Stimulated activated CD4-positive, alpha-beta T cell treated with anti-CD3 and anti-CD28 coated beads, Interleukin-15, amount 100 ng/mL, for 48 hours (primary cell): ENCODE measurements at places on chromosomes 4 and X.

- no peak for DNase-seq
Measured at GRCh38 chr4:172601195-172601594, 567.4 kb upstream of the GALNT7 start.

- DNase-seq: no peak
Measured at GRCh38 chr4:23033796-23034195, 341.1 kb downstream of the GBA3 start.

GRCh38 chrX:2863646-2864045 lies 34.9 kb downstream of the GYG2 start:
- no peak for DNase-seq

DNA sequence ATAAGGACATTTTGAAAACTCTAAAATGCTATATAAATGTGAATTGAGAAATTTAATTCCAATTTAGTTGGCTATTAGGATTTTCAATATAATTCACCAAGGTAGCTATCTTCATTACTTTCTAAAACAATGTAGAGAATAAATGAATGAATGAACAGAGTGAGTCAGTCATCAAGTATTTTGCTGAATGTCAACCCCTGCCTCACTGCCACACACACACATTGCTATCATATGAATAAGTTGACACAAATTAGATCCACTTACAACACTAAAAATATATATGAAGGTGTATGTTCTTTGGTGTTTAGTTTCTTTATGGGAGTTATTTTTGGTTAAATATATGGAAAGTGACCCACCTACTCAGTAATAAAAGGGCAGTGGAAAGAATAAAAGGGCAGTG lies 141.4 kb upstream of the SMIM10 start:
- DNase-seq: no peak

DNA sequence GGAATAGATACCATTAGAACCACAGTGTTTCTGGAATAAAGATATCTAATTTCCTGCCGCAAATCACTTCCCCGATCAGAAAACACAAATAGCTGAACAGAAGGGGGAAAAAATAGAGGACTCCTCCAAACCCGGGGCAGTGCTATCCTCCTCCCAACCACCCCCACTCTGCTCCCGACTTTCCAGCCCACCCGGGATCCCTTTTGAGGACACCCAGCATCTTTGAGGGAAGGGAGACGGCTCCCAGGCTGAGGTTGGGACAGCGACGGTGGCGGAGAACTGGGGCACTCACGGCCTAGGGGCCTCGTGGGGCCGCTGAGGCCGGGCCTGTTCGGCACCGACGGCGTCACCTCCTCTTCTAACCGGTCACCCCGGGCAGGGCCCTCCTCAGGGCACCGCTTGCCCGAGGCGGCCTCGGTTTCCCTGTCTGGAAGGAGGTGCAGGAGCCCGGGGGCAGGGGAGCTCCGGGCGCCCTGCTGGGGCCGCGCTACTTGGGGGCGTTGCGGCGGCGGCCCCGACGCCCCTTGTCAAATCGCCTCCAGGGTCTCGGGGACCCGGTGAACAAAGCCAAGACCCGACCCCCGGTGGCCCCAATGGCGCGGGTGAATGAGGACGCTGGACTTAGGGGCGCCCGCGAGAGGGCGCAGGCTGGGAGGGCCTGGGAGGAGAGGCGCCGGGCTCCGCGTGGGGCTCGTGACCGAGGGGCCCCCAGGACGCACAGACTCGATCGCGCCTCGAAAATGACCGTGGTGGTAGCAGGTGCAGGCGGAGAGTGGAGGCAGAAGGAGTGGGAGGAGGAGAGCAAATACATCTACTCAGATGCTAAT lies 6.9 kb upstream of the ARX start:
- DNase-seq: no peak

- no peak for DNase-seq
Measured at GRCh38 chrX:112961981-112962380, 121.3 kb upstream of the AMOT start.

DNA sequence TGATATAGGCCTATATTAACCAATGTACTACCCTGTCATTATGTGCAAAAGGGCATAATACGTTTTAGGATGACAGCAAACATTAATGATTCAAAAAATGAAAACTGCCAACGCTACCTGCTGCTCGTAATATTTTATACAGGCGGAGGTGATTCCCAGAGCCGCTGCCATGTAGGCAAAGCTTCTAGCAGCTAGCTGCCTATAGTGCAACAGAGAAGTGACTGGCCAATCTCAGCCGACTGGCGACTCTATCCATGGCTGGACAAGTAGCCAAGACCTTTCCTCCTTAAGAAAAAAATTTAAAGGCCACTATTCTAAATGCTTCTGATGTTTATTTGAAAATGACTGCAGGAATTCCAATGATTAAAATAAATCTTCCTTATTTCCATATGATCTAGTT lies 1.9 kb downstream of the PPARGC1A start:
- no peak for DNase-seq

- no peak for DNase-seq
Measured at GRCh38 chrX:134254511-134254910, 17.5 kb downstream of the CCDC160 start.

DNA sequence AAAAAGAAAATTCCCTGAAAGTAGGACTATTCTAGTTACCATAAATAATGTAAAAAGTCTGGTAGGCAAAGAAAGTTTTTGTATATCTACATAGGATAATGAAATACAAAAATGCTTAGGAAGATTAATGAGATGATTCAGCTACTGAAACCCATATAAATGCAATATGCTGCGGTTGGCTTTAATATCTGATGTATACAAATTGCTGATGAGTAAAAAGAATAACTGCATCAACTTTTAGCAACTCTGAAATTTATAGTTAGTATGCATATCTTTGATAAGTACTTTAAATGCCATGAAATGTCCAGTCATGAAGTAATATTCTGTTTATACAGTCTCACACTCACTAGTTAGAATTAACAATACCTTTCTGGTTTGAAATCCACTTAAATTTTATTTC lies 404.8 kb downstream of the TLL1 start:
- DNase-seq: no peak

- DNase-seq: no peak
Measured at GRCh38 chrX:68659786-68660185, 12.3 kb downstream of the STARD8 start.
